Occipital lobe (tissue), 3 donors: ENCODE measurements at places on chromosomes 4 and X.

DNA sequence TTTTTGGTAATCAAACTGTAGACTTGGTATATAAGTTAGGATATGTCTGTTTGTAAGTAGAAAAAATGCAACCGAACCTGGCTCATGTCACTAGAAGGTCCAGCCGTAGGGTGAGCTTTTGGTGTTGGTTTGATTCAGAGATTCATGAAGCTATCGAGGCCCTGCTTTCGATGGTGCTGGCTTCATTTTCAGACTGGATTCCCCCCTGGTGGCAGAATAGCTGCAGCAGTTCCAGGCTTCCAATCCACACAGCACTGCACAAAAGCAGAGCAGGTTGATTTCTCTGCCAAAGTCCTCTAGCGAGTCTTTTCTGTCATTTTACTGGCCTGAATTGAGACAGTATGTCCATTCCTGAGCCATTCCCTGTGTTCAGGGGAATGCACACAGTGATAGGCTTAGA lies 33.1 kb downstream of the PDK3 start:
- no peak for DNase-seq

DNA sequence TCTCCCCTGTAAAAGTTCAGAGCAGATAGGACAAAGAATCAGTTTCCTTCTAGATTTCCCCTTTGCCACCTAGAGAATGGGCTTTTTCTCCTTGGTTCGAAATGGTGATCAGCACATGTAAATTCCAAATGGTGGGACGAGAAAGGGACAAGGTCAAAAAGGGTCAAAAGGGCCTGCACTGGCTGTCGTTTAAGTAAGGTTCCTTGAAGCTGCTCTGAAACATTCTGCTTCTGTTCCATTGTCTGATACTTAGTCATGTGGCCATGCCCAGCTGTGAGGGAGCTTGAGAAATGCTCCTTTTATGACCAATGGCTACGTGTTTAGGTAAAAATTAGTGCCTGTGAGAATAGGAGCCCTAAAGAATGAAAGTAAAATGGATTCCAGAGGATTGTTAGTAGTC lies 165.9 kb upstream of the CENPE start:
- DNase-seq, result no peak

DNA sequence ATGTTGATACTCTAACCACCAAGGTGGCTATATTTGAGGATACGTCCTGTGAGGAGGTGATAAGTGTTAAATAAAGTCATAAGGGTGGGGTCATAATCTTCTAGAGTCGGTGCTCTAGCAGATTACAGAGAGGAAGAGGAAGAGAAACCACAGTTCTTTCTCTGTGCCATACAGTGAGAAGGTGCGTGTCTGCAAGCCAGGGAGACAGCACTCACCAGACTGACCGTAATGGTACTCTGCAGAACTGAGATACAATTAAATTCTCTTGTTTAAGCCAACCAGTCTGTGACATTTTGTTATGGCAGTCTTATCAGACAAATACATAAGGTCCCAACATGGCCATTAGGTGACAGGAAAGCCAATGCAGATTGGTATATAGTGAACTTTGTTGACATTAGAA lies 480.9 kb upstream of the IGFBP7 start:
- no peak for DNase-seq

- no peak for DNase-seq
These were observed 222.3 kb upstream of the S100G start for GRCh38 chrX:16427668-16428067.

DNA sequence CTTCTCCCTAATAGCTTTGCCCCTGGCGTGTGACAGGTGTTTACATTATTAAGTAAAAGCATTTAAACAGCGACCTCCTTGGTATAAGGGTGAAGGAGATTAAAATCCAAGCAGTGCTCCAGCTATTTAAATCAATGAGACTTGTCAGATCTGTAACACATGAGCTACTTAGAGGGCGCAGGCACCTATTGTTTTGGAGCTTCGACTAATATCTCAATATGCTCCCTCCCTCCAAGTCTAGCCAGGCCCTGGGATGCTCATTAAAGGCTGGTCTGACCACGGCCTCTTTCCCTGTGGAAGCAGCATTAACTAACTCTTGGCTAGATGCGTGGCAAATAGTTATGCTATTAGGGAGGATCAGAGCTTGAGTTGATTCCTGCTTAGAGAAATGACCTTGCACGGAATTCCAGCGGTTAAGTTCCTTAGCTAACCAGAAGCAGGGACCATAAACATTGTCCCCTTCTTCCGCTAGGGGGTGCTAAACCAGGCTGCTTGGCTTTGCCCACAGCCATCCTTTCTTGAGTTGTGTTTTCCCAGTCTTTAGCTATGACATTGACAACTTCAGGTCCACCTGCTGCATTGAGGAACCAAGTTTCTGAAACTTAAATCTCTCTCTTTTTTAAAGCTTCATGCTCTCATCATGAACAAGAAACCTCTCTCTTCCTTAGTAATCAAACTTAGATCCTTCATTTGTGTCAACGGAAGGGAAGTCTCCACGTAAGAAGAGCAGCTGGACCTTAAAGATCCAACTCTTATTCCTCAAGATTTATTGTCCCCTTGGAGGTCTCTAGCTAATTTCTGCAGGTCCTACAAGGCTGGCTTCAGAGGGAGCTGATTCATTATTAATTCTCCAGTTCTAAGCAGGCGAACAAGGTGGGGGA lies 80.7 kb upstream of the IGFBP7 start:
- no peak for DNase-seq

DNA sequence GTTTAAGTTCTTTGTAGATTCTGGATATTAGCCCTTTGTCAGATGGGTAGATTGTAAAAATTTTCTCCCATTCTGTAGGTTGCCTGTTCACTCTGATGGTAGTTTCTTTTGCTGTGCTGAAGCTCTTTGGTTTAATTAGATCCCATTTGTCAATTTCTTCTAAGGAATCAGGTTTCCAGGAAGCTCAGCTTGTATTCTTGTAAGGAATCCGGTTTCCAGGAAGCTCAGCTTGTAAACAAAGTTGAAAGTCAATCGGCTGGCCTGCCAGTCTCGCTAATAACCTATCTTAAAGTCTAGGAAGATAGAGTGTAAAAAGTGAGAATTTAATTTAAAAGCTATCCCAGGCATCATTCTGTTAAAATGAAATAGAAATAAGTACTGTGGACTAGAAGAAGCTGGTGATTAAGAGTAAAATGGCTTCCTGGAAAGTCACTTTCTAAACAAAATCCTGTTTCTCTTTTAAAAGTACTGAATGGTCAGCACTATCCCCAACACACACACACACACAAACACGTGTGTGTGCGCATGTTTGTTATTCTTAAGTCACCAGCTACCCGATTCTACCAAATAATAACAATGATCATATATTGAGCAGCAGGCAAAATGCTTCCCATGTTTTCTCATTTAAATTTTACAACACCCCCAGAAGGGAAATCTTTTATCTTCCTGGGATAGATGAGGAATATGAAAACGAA lies 171.7 kb downstream of the PAPSS1 start:
- DNase-seq, result no peak
